ENCODE measurements at places on chromosomes 3 and 15.

- no peak for DNase-seq
Measured at GRCh38 chr15:38878026-38878425, 313.4 kb upstream of the RASGRP1 start.

- no peak for DNase-seq
Measured at GRCh38 chr3:77323626-77324025, 283.7 kb downstream of the ROBO2 start.

GRCh38 chr15:66785637-66786036 lies 83.6 kb downstream of the SMAD6 start:
- DNase-seq: no peak

GRCh38 chr3:186930641-186931531 lies 560 bp downstream of the ST6GAL1 start:
- DNase-seq: peak; percentile 77

GRCh38 chr3:50662408-50662807 lies 12.3 kb upstream of the DOCK3 start:
- no peak for DNase-seq

DNA sequence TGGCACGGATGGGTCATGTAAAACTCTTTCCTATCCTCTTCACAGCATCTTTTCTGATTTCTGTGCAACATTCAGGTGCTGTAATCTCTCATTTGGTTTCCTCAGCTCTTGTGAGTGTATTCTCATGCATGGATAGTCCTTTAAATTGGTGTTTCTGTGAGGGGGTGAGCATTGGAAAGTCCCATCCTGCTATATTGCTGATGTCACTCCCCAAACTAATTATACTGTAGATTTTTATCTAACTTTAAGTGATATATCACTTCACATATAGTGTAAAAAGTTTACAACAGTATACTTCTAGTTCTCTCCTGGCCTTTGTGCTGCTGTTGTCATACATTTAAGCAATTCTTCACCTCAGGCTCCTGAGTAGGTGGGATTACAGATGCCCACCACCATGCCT lies 102.7 kb downstream of the GLDN start:
- no peak for DNase-seq

- DNase-seq: no peak
Measured at GRCh38 chr15:29103824-29104565, 165.6 kb downstream of the NSMCE3 start.

DNA sequence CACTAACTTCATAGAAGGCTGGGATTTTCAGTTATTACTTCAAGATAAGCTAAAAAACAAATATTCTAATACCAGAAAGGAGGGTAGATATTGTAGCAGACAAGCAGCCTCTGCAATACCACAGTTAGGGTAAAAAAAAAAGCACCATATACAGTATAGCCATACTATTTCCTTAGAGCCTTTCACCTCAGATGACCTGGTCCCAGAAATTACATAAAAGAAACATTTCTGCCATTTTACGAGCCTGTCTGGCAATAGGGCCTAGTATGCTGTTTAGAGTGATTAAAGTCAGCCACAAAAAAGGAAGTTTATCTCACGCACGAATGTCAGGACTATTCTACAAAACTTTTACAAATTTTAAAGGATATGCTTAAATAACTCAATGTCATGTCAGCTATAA lies 1016.6 kb downstream of the PLOD2 start:
- no peak for DNase-seq

- DNase-seq: no peak
Measured at GRCh38 chr3:161096771-161097367, 8.3 kb downstream of the B3GALNT1 start.

- DNase-seq: no peak
Measured at GRCh38 chr15:39180483-39180933, 400.4 kb upstream of the THBS1 start.

DNA sequence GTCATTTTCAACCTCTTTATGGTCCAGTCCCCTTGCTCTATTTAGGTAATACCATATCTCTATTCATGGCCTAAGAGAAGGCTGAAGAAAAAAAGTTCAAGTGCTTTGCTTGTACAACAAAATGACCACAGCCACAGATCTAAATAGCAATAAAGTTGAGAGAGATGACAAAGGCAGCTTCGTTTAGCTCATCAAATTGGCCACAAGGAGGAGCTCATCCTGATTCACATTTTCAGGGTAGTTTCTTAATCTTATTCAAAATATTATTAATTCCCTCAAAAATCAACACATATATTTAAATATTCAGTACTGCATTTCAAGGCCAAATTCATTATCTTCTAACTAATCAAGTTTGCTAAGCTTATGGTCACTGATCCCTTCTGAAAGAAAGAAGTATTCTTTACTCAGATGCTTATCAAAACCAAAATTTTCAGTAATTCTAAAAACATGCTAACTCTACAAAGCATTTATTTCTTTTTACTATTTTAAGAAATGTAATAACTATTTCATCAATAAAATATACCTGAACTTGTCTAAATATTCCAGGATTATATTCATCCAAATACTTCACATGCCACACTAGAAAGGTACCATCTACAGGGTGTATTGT lies 85.5 kb downstream of the DMXL2 start:
- DNase-seq: peak; percentile 13

GRCh38 chr3:118089563-118089962 lies 945.1 kb downstream of the IGSF11 start:
- no peak for DNase-seq

GRCh38 chr3:13098192-13098988 lies 25.2 kb upstream of the IQSEC1 start:
- no peak for DNase-seq

DNA sequence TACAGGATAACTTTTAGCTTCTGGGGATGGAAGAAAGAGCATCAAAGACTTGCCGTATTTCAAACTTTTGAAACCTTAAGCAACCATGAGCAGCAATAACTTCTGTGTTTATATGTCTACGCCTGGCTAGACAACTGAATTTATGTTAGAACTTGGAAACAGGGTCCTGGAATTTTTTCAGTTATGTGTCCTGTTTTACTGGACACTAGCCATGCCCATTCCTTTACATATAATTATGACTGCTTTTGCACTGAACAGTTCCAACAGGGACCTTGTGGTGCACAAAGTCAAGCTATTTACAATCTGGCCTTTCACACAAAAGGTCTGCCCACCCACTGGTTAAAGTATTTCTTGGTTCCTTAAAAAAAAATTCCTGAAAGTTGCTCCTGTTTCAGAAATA lies 37.1 kb downstream of the TJP1 start:
- DNase-seq: no peak

DNA sequence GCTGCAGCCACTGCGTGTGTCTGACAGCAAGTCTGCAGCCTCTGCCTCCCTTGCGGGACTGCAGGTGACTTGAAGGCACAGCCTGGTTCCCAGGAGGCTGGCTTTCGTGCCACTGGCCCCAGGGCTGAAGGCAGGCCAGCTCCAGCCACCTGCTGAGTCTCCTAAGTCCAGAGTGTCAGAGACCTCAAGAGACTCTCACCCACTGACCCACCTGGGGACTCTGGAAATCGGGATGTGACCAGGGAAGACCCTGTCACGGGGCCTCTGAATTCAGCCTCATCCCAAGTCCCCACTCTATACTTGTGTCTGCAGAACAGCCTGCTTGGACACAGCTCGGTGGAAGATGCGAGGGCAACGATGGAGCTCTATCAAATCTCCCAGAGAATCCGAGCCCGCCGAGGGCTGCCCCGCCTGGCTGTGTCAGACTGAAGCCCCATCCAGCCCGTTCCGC lies 16.3 kb downstream of the ISG20 start:
- no peak for DNase-seq

DNA sequence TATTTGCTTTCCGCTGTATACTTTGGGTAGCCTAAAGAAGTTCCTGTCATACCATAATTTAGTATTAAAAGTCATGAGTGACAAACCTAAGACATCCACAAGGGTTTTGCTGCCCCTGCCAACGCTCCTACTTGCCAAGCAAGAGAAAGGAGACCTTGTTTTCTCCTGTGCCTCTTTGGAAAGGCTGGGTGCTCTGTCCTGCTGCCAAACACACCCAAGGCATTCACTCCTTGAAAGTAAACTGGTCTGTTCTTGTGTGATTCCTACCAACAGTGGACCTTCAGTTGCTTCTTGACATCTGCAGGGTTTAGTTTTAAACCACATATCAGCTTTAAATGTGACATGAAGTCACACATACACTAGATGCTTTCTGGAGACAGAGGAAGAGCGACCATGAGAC lies 295.4 kb downstream of the SLC9A9 start:
- DNase-seq: no peak

DNA sequence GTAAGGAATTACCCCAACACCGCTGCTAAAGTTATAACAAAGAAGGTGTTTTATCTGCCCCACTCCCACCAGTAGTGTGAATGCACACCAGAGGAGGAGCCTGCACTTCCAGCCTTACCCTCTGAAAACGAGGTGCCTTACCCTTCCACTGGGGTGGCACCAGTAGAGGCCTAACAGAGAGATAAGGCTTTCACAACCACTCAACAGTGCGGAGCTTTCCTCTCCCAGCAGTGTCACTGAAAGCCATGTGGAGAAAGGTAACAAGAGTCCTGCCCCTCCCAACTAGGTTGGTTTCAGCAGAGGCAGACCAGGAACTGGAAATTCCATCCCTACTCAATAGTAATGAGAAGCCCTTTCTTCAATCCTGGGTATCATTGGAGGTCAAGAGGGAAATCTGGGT lies 539.2 kb downstream of the VGLL3 start:
- DNase-seq: no peak

DNA sequence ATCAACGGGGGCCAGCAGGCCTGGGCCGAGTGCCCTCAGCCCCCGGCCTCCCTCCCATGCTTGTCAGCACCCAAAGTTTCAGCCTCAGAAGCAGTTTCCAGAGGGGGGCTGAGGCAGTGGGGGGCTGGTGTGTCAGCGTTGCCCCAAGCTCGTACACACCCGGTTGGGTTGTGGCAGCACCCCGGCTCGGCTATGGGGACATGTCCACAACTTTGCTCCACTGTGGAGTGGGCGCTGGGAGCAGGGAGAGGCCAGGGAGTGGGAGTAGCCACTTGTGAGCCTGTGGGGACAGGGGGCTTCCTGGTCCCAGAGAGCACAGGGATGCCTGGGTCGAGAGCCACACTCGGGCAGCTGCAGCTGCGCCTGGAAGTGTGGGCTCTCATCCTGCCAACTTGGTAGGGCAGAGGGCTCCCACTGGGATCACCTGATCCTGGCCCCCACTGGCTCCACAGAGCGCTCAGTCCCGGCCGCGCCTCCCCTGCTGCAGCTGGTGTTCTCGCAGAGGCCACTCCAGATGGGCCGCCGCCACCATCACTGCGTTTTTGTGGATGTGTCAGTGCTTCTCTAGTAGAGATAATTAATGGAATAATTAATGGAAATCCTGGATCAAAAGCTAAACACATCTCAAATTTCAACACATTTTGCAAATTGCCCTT lies 75.1 kb downstream of the NR1D2 start:
- no peak for DNase-seq

DNA sequence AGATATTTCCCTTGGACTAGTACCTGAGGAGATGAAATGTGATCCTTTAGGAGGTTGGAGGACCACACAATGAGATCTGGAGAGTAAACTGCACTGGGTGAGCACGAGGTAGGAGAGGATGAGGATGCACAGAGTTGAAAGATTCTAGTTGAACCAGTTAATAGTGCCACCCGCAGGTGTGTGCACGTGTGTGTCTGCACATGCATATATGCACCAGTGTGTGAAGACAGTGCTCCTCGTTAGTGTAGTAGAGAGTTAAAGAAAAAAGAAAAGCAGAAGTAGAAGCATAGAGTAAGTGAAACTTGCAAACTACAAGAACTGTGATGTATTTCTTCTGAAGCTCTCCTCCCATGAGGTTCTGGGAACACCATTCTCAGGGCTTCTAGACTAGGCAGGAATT lies 8.4 kb downstream of the MED12L start:
- no peak for DNase-seq
